Stimulated activated memory B cell treated with anti-CD40 and anti-IgM and Interleukin-4, amounts not matched to agents 10 μg/mL and 1 μg/mL and 100 μg/mL, for 72 hours (primary cell): ENCODE measurements at places on chromosomes 7 and 10.

DNA sequence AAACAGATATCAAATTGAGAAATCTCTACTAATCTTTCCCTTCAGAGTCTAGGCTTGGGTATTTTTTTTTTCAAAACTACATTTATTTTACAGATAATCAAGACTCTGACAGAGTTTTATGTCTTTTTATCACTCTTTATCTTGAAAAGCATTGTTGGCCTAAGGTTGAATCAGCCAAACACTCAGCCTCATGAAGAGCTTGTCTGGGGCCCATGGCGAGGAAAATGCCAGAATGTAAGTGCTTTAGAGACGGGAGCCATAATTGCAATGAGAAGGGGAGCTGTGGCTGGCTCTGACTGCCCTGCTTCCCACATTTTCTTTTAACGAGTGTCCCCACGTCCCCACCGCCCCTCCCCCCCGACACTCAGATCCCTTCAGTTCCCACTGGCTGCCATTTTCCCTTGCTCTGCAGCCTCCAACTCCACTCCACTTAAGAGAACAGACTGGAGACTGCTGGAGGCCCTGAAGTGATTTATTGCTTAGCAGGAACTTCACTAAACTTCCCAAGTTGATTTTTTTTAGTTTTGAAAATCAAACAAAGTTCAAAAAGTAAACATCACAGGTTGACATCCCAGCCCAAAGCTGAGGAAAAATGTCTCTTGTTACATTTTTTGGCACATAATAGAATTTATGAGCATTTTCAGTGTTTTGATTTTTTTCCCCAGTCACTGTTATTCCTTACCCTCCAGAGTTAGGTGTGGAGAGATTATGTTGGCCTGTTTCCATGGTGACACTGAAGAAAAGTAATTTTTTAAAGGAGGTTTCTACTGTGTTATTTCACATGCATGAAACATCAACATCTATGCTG, 637.5 kb upstream of the GALNT17 start:
- no peaks in the 10 kb centered on the region for H3K4me1 ChIP-seq
- no peak for ATAC-seq
- no peaks in the 10 kb centered on the region for H3K27me3 ChIP-seq

DNA sequence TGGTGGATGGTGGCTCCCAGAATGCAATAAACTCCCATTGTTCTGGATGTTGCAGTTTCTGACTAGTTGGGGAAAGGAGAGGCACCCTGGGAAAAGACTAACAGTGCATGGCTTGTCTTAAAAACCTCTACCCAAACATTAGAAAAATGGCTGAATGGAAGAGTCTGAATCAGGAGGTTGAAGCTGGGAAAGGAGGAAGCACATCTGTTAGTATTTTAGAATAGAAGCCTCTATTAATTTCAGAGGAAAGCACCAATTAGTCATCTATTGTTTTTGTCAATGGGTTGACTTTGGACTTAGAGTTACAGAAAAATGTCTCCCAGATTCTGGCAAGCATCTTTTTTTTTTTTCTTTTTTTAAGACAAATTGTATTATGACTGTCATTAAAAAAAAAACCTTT, 56.1 kb upstream of the ELMO1 start:
- no peak overlapping the region for H3K4me3 ChIP-seq
- peaks cover 25% of the 10 kb centered on the region for H3K27me3 ChIP-seq
- no peak overlapping the region for H3K27ac ChIP-seq
- no peaks in the 10 kb centered on the region for H3K36me3 ChIP-seq
- no peak for ATAC-seq

DNA sequence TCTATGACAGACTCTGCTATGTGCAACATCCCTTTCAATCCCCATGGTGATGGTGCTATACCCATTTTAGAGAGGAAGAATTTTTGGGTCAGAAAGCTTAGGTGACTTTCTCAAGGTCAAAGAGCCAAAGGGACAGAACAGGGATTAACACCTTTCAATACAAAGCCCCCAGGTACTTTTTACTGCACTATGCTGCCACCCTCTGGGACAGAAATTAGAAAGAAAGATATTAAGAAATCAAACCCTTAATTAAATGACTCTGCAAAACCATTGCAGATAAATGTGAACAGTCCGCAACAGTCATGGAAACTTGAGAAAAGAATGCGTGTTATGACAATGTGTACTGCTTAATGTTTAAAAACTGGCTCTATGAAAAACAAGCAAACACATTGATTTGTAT, 673.7 kb downstream of the MAGI2 start:
- H3K36me3 ChIP-seq = no peaks in the 10 kb centered on the region
- ATAC-seq = no peak
- H3K4me3 ChIP-seq = no peak overlapping the region
- no peak overlapping the region for H3K27ac ChIP-seq

DNA sequence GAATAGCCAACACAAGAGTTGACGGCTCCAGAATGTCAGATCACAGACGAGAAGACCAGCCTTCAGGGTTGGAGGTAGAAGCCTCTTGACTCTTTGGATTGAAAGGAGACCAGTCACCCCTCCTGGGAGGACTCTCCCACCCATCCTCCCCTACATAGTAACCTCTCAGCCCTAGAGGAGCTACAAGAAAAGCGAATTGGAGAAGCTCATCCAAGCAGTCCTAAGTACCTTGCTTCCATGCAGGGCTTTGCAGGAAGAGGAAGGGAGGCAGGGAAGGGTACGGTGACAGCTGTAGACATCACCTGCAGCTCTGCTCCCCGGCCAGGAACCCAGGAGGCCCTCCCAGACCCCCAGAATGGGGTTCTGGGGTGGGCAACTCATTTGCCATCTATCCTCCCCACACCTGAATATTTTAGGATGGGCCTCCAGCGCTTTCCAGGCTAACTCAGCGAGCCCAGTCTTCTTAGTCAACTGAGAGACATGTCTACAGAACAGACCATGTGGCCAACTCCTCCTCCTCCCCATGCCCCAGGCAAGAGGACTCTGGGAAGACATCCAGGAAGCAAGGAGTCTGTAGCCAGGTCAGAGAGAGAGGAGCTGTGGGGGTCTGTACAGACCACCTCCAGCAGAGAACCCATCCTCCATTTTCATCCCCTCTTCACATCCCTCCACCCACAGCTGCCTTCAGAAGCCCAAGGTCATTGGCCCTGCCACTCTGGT, 55.6 kb upstream of the LBX1 start:
- H3K27me3 ChIP-seq = peaks cover 83% of the 10 kb centered on the region
- no peak for ATAC-seq
